Endodermal cell (in vitro differentiated cells): ENCODE measurements at places on chromosomes 2 and 18. TPM values are rescaled to one million over a fixed set of nuclear protein-coding genes. Genes with fewer than 3 reads are reported as not detected.

Gene POTEI
- 0.07 to 0.33 TPM (median 0.13 TPM) in 3 replicates for total RNA-seq

DNA sequence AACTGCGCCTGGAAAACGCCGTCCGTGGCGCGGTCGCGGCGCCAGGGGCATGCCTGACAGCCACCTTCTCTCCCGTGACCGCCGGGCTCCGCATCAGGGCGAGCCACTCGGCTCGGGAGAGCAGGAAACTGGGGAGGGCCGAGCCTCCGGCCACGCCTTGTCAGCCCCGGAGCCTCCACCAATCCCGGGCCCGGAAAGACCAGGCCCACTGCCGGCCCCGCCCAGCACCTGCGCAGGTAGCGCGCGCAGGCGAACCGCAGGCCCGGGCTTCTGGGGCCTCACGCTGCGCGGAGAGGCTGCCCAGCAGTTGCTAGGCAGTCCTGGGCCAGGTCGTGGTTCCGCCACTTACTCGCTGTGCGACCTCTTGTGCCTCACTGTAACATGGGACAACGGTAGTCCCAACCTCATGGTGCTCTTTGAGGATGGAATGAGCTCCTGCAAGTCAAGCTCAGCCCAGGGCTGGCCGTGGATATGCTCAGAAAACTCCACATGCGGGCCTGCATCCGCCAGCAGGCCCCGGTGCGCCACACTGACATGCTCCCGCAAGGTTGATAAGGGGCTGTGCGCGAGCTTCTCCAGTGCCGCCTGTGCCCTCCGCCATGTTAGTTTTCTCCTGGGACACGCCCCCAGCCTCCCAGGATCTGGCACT lies 97.1 kb downstream of the INHBB start:
- DNase-seq = peak; percentile 98

Gene LYG2
- total RNA-seq = not detected in 2 replicates

- DNase-seq = no peak
Measured at GRCh38 chr18:35707674-35708073, 126.1 kb downstream of the GALNT1 start.

DNA sequence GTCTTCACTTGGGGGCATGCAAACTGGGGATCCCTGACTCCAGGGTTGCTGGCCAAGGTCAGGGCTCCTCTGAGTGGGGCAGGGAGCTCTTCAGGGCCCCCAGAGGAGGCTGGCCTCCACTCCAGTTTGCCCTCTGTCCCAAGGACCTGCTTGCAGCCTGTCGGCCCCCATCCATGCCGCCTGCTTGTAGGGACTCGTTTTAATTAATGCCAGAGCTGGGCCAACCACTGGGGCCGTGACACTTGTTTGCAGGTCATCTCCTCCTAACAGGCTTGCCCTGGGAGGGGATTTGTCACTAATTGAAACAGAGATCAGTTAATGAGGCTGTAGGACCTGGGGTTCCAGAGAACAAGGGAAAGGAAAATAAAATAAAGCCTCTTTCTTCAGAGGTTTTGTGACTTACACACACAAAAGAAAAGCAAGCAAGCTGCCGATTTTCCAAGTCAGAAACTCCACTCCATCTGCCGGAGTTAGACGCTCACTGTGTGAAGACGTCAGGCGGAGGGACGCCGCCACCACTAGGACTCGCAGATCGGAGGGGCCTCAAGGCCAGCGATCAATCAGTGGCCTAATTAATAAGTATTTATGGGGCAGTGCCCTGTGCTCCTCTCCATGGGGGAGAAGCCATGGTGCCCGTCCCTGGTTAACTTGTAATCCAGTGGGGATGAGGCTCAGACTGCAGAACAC lies 75.9 kb downstream of the SFXN5 start:
- DNase-seq = peak; percentile 47

DNA sequence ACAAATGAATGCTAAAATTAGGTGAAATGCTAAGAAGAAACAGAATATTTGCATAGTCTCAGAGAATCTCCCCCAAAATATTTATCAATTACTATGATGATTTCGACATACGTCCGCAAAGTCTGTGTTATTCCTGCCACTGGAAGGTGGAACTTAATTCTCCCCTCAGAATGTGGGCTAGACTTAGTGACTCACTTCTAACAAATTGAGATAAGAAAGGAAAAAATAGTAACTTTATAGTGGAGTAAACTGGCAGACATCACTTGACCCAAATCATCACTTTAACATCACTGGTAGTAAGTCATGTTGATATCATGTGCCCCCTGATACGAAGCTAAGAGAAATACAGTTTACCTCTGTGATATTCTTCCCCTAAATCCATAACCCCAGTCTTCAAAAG lies 23.5 kb downstream of the HADHB start:
- DNase-seq = no peak

Gene CPO
- total RNA-seq = 0.42 to 0.95 TPM (median 0.70 TPM) in 3 replicates

DNA sequence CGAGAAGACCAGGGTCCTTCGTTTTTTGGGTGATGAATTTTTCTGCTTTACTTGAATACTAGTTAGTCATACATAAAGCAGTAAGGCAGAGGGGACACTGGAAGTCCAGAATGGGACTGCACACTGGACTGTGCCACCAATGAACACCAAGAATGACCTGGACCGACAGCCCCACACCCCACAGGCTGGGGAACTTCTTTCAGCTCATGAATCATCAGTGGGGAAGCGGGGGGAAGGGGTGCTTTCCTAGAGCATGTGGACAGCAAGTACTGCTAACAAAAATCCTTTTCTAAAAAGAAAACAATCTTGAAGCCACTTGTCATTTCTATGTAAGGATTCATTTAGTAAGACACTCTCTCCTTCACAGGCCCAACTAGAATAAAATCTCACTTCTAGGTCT lies 86.0 kb downstream of the DTNB start:
- no peak for DNase-seq

DNA sequence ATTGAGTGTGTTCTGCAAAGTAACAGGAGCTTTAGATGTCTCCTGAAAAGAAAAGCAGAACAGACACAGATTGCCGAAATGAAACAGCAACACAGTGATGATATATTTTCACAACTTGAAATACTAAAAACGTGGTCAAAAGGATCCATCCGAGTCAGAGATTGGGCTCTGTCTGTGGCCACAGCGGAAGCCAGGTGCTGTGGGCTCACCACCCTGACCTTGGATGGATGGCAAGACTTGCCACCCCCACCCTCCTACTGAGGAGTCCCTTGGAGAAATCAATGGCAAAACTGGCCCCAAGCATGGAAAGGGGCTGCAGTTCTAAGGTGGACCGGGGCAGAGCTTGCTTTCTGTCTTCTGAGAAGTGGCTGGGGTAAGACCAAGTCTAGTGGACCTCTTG lies 31.4 kb upstream of the ACKR3 start:
- DNase-seq = no peak

GRCh38 chr2:215430528-215431187 lies 5.2 kb downstream of the FN1 start:
- no peak for DNase-seq

Gene TRABD2A
- total RNA-seq = 7.2 to 8.1 TPM (median 7.7 TPM) in 3 replicates

- DNase-seq = peak; percentile 92
Measured at GRCh38 chr2:23939987-23940717, at the start of gene UBXN2A. Gene UBXN2A (plus strand): TSS chr2:23940463. CDS start chr2:23958315, 17,852 bp downstream.

DNA sequence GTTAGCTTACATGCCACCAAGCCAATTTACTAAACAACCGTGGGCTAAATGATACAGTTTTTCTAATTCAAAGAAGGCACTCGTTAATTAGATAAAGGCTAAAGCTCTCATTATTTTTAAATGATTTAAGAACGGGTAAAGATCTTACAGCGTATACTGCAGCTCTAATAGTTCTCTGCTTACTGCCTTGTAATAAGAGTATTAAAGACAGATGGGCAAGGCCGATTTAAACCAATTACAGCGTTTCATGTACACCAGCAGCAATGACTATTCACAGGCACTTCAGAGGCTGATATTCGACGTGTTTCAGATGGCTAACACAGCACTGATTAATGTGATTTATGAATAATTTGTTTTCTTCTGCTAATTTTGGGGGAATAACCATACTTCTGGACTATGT lies 259.3 kb downstream of the ZNF407 start:
- no peak for DNase-seq

Gene DYSF
- 3.1 and 3.8 TPM in 2 replicates for total RNA-seq

Gene VWA3B
- 0.38 to 0.56 TPM in 2 of 3 replicates, not detected in the other for total RNA-seq
